ENCODE measurements at places on chromosomes 2 and 18.
A peak's percentile ranks its signal among the peaks of the same experiment; 100 is the strongest.

DNA sequence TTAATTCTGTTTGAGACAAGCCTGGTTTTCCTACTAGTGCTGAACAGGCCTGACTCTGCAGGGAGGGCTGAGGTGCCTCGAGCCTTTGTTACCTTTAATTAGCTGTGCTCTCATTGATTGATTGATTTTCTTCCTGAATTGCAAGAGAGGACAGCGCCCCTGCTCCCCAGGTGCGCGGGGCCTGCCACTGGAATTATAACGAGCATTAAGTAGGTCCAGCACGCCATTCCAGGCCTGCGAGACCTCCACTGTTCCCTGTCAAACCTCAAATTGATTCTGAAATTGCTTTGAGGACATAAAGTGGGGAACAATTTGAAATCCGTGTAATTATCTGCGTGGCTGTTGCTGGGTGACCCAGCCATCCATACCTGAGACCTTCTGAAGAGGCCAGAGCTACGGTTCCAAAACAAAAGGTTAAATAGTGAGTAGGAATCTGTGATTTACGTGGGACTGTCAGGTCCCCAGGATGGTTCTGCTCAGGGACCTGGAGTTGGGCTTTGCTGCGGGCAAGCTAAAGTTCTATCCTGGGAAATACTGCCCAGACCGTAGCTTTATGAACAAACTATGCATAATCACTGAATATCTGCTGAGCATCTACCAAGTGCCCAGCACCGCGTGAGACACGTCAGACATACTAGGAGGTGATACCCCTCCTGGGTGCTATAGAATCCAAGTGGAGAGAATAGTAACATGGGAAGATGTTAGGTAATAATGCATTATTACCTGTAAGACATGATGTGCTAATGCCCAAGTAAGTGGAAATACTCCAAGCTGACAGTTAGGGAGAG lies 104.1 kb downstream of the ZBTB7C start:
- no peak for DNase-seq

GRCh38 chr2:12816379-12817306 lies 99.9 kb downstream of the TRIB2 start:
- DNase-seq = no peak

DNA sequence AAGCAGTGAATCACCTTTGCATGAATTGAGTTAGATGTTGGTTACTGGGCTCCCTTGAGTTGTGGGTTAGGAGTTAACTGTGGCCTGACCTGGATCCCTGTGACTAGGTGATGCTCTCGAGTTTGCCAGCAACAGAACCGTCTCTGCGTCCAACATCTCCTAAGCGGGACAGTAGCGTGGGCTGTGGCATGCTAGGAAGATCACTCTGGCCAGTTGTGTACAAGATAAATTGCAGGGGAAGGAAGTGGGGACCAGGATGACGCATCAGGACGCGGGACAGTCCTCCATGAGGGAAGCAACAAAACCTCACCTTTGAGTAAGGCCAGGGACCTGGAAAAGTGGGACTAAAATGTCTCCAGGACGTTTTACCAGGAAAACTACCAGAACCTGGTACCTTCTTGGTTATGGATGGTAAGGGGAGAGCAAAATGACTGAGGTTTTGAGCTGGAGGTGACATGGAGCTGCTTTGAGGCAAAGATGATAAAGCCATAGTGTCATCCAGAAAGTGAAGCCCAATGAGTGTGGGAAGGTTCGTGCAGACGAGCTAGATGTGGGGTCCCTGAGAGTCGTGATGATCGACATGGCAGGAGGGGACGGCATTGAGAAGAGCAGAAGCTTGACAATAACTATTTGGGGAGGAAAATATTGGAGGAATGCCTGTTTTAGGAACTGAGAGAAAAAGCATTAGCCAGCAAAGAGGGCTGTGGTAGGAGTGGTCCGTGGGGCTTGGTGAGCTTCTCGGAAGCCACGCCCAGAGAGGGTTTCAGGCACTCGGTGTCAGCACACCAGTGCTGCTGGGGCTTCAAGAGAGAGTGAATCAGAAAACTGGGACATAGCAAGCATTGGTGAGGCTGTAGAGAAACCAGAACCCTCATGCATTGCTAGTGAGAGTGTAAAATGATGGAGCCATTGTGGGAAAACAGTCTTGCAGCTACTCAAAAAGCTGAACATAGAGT lies 95.1 kb downstream of the SMAD7 start:
- DNase-seq = no peak

DNA sequence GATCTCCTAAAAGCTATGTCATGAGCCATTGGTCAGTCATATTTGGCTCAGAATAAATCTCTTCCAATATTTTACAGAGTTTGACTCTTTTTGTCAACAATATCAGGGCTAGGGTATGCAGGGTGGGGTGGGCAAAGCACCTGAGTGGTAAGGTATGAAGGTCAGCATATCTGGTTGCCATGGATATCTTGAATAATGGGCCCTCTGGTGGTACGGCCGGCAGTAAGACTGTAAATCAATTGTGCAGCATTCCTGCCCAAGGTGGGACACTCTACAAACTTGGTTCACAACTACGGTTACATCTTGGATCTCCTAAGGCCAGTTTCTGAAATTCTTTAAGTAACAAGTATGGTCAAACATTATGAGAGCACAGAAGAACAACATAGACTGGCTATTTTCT lies 119.6 kb downstream of the SPOPL start:
- DNase-seq = no peak

DNA sequence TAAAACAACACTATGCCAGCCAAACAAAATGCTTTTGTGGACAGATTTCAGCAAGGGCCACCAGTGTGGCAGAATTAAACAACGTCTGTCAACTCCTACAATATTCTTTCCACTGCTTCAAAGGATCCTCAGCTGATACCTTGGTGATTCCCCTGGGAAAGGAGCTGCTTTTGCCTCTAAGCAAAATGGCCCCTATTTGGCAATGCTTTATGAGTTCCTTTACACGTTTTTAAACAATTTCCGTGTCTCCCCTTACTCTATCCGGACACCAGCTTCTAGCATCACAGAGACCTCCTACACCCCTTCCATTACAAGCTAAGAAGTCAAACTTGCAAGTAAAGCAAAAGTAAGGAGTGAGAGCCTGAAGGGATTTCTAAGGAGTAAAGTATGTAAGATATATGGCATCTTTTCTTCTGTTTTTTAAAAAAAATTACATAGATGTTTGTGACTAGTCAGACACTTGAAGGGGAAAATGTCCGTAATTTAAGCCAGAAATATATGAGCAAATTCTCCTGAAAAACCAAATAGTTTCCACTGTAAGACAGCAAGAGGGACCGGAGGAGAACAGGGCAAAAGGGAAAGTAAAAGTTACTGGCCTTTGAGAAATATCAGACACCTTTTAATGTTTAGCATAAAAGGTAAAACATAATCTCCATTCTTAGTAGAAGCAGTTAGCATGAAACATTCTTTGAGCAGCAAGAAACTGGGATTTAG lies 1.9 kb downstream of the SOS1 start:
- DNase-seq = no peak

DNA sequence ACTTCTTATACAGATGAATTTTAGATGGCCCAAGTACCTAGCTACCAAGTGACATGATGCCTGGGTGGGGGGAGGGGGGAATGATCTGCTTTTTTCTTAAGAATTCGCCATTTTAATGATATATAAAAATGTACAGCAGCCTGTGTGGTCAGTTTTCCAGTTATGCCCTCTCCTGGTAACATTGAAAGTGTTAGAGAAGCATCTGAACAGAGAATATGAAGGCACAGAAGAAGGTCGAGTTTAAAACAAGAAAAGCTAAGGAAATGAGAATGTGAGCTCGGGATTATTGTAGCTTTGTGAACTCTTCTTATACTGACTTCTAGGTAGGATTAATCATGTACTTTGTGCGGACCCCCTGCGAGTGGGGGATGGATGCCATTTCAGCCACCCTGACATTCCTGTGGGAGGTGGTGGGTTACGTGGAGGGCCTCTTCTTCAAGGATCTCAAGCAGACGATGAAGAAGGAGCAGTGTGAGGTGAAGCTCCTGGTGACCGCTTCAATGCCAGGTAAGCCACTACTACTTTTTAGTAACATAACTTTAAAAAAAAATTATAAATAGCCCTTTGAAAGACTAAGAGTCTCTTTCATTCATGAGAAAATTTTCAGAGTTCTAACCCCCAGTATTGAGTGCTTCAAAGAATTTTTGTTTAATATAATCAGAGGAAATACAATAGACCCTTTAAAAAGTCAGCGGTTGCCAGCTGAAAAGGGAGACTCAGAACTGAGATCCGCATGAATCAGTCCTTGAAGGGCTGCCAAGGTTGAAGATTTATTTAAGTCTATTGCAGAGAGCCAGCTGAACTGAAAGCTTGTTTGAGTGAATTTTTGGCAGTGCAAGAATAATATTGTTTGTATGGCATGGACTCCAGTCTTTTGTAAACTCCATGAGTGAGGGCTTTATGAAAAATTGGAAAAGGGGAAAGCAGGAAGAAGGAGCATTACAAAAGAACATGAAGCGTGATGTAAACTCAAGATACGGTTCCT lies 68.6 kb upstream of the RPE start:
- DNase-seq = no peak

DNA sequence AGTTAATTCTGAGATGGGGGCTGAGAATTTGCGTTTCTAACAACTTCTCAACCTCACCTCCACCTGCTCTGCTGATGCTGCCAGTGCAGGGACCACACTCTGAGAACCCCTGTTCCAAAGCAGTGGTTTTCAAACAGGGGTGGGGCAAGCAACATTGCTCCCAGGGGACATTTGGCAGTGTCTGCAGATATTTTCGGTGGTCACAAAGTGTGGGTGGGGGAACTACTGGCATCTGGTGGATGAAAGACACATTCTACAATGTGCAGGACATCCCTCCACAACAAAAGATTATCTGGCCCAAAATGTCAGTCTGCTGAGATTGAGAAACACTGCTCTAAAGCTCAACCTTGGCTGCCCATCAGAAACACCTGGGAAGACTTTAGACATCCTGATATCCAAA lies 188.7 kb upstream of the SATB2 start:
- DNase-seq = no peak

- no peak for DNase-seq
Observed at GRCh38 chr2:221883976-221884375, 311.9 kb upstream of the EPHA4 start.

GRCh38 chr2:15539999-15540398 lies 21.1 kb downstream of the NBAS start:
- no peak for DNase-seq

DNA sequence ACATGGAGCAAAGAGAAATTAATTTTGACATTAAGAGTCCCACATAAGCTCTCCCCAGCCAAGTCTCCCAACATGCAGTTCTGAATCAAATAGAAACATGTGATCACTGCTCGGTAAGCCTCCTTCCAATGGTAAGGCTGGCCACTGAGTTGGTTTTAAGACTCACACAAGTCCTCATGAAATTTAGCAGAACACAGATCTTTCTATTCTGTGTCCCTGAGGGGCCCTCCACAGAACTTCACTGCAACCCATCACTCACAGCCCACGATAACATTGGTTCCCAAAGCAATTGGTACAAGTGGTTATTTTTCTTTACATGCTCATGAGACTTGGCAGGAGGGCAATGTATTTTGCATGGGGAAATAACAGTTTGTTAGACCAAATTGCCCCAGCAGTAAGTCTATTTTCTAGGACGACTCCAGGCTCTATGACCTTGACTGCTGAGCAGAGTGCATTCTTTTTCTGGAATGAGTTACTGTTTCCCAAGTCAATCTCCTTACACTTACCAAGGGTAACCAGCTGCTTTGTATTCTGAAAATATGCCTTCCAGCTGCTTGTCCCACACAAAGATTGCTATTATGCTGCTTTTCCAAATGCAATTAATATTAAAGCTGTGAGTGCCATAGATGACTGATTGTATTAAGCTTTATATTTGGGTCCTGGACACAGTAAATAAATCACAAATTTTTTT lies 142.3 kb upstream of the TANK start:
- no peak for DNase-seq

DNA sequence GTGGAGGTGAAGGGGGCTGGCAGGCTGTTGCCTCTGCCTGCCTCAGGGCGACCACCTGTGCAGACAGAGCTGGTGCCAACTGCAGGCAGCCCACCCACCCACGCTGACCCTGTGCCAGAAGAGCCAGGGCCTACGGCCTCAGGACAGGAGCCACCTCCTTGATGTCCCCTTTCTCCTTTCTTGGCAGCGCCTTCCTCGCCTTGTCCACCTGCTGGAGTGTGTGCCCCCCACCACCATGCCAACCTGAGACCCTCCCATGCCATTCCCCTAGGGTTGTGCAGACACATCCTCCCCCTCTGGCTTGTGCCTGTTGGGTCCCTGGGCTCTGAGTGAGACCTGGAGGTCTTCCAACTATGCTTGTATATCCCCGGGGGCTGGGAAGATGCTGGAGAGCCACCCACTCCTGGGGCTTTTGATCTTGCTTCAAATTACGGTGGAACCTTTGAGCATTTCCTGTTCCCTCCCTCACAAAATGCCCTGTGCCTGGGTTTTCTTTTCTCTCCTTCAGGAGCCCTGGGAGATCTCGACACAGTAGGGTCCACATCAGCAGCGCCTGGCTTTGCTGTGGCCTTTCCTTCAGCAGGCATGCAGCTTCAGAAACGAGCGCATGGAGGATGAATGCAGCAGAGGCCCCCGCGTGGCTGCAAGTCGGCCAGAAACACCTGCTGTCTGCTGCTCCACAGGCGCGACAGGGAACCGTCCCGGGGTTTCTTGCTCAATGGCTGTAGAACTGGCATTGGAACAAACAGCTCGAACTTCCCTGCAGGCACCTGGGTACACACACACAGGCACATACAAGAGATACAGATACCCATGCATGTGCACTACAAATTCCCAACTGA lies 65.9 kb upstream of the SH3RF3 start:
- no peak for DNase-seq

- DNase-seq = no peak
Observed at GRCh38 chr2:210956101-210956500, 399.7 kb downstream of the CPS1 start.

DNA sequence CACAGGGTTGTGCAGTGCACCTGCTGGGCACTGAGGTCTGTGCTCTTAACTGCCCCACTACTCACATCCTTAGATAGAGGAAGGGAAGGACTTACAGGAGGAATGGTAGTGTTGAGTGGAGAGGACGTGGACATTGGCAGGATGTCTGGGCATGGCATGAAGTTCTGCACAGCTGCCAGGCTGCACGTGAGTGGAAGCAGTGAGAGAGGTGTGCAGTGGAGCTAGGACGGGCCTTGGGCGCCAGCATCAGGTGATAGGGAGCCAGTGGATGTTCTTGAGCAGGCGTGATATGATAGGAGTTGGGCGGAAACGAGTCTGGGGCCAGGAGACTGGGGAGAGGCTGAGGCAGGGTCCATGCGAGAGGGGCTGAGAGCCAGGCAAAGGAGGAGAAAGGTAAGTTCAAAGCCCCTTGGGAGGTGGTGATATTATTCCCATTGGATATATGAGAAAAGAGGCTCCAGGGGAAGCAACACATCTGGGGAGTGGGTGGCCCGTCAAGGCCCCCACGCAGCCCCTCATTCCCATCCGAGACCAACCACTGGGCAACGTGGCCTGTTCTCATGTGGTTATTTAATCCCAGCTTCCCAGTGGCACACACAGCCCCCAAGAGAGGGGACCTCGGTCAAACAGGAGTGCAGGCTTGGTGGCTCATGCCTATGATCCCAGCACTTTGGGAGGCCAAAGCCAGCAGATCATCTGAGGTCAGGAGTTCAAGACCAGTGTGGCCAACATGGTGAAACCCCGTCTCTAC lies 45.7 kb upstream of the SNED1 start:
- DNase-seq = no peak

- DNase-seq = peak; percentile 54
Observed at GRCh38 chr2:8496617-8497016, 185.2 kb upstream of the ID2 start.
